ENCODE measurements at places on chromosomes 12 and 14.
A peak's percentile ranks its signal among the peaks of the same experiment; 100 is the strongest.

GRCh38 chr12:93943780-93944179, 204.6 kb upstream of the PLXNC1 start:
- DNase-seq, result no peak

GRCh38 chr12:120763250-120763649, 37.6 kb downstream of the ACADS start:
- DNase-seq, result no peak

DNA sequence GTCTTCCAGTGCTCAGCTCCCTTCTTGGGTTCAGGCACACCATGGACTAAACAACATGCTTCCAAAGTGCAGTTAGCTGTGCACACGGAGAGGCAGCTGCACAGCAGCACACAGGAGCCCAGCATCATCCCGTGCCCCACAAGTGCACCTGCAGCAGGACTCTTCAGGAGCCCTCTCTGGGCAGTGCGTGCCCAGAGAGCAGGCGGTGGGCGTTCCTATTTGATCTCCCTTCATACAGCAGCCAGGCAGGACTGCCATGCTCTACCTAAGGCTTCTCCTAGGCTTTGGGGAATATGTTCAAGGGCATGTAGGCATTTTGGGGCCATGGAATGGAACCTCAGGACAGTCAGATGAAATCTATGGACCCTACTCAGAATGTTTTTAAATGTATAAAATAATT, 35.5 kb downstream of the ANO2 start:
- DNase-seq, result no peak

GRCh38 chr12:53199700-53200099, 7.4 kb downstream of the ITGB7 start:
- no peak for DNase-seq

DNA sequence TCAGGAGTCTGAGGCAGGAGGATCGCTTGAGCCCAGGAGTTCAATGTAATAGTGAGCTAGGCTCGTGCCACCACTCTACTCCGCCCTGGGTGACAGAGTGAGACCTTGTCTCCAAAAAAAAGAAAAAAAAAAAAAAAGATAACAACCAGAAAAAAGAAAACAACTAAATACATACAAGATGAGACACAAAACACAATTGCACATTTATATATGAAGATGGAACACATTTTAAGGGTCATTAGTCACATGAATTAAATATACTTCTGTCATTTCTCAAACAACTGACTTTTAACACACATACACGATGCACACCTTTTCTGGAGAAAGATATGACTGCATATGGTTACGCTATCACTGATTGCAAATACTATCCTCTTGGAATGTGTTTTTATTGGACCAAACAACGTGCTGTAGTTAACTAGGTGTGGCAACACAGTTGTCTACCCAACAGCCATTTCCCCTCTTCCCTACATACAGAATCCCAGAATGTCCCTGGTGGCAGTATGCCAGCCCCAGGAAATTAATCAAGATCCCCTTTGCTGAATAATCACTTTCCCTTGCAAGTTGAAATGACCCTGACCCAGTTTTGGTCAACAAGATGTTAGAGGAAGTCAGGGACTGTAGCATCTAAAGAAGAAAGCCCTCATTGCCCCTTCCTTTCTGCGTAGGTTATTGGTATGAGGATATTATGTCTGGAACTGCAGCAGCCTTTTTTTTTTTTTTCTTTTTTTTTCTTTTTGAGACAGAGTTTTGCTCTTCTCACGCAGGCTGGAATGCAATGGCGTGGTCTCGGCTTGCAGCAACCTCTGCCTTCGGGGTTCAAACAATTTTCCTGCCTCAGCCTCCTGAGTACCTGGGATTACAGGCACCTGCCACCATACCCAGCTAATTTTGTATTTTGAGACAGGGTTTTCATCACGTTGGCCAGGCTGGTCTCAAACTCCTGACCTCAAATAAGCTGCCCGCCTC, 5.6 kb upstream of the MYL6B start:
- DNase-seq, result no peak

DNA sequence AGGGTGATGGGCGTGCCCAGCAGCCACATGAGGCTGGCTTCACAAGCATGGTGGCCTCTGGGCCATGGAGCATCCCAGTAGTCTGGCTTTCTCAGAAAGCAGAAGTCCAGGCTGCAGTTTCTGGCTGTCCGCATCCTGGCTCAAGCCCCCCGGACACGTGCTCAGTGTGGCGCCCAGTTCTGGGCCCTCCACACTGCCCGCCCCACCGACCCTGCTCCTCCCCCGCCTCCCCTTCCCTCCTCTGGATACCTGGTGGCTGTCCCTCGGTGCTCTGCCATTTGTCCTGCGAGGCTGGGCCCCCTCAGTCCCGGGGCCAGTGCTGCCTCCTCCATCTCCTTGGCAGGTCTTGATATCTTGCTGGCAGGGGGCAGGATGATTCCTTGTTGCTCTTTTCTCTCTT, 31.6 kb downstream of the LRCOL1 start:
- DNase-seq, result no peak

- DNase-seq, result no peak
Measured at GRCh38 chr14:57617510-57617909, 123.9 kb upstream of the CCDC198 start.

GRCh38 chr12:120231316-120232011, 30.6 kb upstream of the RPLP0 start:
- no peak for DNase-seq

- no peak for DNase-seq
Measured at GRCh38 chr14:53346988-53347387, 193.9 kb upstream of the DDHD1 start.

- DNase-seq, result no peak
Measured at GRCh38 chr12:94762943-94763342, 112.6 kb upstream of the TMCC3 start.

GRCh38 chr12:5912437-5913334, 32.4 kb downstream of the ANO2 start:
- no peak for DNase-seq

DNA sequence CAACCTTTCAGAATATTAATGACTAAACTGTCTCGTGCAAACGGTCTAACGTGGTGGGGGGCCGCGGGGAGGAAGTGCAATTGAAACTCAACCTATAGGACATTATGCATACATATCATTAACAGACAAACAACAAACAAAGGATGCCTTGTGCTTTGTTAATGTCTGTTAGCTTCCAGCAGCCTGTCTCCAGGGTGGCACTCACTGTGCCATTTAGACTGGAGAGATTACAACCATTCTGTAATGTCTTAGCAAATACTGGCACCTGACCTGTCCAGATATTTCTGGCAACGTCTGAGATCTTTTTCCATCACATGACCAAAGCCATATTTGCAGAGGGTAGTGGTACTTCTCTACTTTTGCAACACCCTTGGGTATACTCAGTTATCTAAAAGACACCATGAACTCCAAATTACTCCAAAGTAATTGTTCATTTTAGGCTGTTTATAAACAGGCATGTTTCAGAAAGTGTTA, 11.6 kb downstream of the BHLHE41 start:
- DNase-seq, result no peak

GRCh38 chr12:124030008-124030407, 57.0 kb downstream of the ZNF664 start:
- DNase-seq, result no peak

GRCh38 chr12:56299308-56299852, 750 bp downstream of the CS start:
- no peak for DNase-seq

GRCh38 chr12:1628666-1629337, at the start of gene WNT5B:
Gene WNT5B, plus strand, starts transcription at chr12:1629231. Its CDS starts 2,124 bp downstream, at chr12:1631355.
- DNase-seq, result no peak

- no peak for DNase-seq
Measured at GRCh38 chr12:47967461-47968321, 4.3 kb downstream of the TMEM106C start.

DNA sequence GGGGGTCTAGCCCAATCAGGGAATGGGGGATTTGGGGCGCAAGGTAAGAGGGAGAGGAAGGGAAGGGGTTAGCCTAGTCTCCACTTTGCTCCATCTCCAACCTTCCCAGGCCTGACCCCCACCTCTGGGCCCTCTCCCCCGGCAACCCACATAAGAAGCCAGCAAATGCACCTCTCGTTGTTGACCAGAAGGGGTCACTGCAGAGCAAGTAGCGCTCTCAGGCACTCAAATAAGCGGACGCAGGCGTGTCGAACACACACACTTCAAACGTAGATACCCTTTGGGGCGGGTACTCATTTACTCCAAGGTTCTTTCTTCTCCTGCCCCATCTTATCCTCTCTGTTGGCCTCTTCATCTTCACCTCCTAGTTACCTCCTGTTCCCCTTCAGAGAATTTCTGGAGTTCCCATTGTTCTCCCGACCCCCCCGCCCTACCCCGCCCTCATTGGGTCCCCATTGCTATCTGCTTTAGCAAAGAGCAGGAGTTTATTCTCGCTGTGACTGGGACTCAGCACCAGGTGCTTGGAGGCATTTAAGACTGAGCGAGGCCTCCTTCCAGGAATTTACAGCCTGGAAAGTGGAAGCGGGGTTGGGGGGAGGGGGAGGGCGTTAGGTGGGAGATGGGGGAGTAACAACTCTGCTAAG, 1.5 kb upstream of the SRRM4 start:
- peak; percentile 15 for DNase-seq

- no peak for DNase-seq
Measured at GRCh38 chr12:105018012-105018411, 31.9 kb downstream of the NOPCHAP1 start.

- no peak for DNase-seq
Measured at GRCh38 chr12:42854208-42854607, 264.7 kb upstream of the PRICKLE1 start.

DNA sequence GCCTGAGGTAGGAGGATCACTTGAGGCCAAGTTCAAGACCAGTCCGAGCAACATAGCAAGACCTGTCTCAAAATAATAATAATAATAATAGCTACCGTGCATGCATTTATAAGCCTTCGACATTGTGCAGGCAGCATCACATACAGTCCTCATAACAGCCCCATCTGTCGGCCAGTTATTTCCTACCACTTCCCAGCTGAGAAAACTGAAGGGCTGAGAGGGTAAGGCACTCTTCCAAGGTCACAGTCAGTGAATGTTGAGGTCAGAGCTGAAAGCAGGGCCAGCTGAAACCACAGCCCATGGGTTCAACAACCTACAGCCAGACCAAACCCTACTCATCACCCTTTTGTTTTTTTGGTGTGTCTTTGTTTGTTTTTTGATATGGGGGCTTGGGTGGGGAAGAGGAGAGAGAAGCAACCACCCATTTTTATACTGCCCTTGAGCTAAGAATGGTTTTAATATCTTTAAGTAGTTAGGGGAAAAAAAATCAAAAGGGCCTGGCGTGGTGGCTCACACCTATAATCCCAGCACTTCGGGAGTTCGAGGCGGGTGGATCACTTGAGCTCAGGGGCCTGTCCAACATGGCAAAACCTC, 16.8 kb upstream of the ITPK1 start:
- no peak for DNase-seq

DNA sequence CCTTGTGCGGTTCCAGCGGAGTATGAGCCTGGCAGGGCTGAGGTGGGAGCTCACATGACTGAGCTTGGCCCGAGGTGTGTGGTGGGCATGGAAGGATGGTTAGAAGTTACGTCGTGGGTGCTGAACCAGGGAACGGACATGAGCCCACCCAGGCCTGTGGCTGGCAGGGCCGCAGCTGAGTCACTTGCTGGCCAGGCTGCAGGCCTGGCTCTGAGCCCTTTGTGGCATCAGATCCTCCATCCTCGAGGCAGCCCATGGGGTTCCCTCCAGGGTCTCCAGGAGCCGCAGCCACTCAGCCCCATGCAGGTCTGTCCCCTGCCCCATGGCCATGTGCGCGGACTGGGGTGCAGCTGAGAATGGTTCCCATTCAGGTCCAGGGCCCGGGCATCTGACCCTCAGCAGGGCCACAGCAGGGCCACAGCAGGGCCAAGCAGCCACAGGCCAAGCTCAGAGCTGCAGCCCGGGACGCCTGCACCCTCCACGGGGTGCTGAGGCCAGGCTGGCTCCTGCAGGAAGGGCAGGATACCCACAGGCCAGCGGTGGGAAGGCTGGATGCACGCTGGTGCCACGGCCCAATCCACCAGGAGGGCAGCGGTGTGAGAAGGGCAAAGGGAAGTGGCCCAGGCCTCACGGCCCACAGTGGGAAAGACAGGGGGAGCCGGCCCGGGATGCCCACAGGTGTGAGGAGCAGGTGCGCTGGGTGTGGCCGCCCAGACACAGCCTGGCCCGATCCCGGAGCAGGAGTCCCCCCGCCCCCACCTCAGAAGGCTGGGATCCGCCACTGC, 26.3 kb upstream of the ULK1 start:
- no peak for DNase-seq

DNA sequence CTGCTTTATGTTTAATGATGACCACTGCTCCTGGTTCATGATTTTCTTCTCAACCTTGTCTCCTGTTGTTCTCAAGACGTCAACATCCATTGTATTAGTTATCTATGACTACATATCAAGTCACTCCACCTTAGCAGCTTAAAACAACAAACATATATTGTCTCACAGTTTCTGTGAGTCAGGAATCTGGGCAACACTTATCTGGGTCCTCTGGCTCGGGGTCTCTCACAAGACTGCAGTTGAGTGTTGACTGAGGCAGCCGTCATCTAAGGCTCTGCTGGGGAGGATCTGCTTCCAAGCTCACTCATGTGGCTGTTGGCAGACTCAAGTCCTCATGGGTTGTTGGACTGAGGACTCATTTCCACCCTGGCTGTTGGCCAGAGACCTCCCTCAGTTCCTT, 27.3 kb upstream of the FRS2 start:
- no peak for DNase-seq

DNA sequence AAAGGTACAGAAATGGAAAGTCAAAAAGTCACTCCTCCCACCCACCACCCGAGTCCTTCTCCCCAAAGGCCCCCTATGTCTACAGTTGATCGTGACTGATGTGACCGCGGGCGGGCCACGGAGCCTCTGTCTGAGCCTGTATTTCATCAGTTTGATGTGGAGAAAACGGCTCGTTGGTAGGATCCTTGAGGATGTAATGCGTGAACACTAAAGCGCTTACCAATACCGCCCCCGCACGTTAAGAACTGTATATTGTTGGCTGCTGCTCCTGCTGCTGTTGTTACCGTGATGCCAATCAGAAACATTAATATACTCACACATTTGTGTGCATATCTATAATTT, 24.6 kb upstream of the UBC start:
- no peak for DNase-seq

- DNase-seq, result no peak
Measured at GRCh38 chr12:44717612-44718011, 158.5 kb downstream of the NELL2 start.

- DNase-seq, result no peak
Measured at GRCh38 chr12:15443611-15444010, 121.3 kb downstream of the PTPRO start.

GRCh38 chr12:82325540-82326336, 32.4 kb downstream of the CCDC59 start:
- DNase-seq, result no peak

DNA sequence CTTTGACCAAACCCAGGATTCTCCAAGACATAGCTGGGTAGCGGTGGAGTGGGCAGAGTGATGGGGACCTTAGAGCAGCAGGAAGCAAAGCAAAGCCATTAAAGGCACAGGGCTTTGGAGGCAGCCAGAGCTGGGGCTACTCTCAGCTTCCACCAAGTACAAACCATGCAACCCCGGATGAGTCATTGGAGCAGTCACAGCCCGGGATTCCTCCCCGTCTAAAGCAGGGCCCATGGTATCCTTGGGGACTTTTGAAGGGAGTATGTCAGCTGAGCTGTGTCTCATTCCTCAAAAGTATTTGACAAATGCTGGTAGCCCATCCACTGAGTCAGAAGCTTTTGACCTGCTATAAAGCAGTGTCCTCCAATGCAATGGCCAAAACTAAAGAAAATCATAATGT, 9.7 kb upstream of the IFI27 start:
- no peak for DNase-seq

GRCh38 chr12:52211716-52212585, 20.1 kb upstream of the KRT80 start:
- DNase-seq, result no peak

GRCh38 chr12:63963868-63964267, 119.4 kb downstream of the SRGAP1 start:
- no peak for DNase-seq

All from GM12864 (cell line).